ENCODE measurements at places on chromosomes 13 and 19. TPM values are rescaled to one million over a fixed set of nuclear protein-coding genes. Genes with fewer than 3 reads are reported as not detected.
A peak's percentile ranks its signal among the peaks of the same experiment; 100 is the strongest.

- no peak for DNase-seq
These were observed 160.5 kb downstream of the OLFM4 start for GRCh38 chr13:53189162-53189561.

- DNase-seq, result no peak
These were observed 289.9 kb downstream of the MYO16 start for GRCh38 chr13:108919036-108919907.

- DNase-seq, result peak; percentile 70
These were observed 6.1 kb downstream of the SIRT2 start for GRCh38 chr19:38893341-38893771.

DNA sequence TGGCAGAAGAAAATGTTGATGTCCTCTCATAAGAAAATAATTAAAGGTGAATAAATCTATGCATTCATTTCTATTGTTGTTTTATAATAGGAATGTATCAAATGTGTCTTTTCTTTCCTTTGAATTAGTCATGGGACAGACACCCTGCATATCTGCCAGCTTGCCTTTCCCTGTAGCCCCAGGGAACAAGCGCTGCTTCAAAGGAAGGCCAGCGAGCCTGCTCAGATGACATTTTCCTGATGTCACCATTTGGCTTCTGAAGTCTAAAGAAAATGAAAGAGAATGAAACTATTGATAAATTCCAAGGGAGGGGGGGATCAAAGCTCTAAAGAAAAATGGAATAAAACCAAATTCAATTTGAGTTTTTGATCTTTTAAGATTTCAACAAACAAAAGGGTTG is 574.8 kb downstream of the IRS2 start:
- no peak for DNase-seq

DNA sequence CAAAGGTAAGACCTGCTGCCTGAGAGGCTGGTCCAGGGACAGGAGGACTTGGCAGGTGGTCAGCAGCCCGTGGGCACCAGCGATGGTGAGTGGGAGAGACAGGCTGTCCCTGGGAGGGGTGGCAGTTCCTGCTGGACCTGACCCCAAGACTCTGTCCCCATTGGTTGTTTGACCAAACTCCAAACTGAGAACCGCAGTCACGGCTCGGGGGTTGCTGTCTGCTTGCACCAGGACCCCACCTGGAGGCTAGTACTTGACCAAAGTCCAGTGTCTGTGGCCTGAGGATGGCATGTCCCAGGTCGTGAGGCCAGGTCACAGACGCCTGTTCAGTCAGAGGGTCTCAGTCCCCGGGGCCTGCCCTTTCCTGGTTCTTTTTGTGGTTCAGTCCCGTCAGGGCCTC is 9.9 kb upstream of the ZNF14 start:
- no peak for DNase-seq

GRCh38 chr13:110799246-110800236 is 86.0 kb downstream of the ING1 start:
- peak; percentile 77 for DNase-seq

Gene SPTBN4
- polyA plus RNA-seq, result 0.61 TPM

Gene ZNF816
- 4.7 TPM for polyA plus RNA-seq
